IMR-90 (cell line): ENCODE measurements at places on chromosomes 2 and 18. TPM values are rescaled to one million over a fixed set of nuclear protein-coding genes. Genes with fewer than 3 reads are reported as not detected.

GRCh38 chr2:199751492-199752120, 99.4 kb downstream of the FTCDNL1 start:
- no peak for DNase-seq

DNA sequence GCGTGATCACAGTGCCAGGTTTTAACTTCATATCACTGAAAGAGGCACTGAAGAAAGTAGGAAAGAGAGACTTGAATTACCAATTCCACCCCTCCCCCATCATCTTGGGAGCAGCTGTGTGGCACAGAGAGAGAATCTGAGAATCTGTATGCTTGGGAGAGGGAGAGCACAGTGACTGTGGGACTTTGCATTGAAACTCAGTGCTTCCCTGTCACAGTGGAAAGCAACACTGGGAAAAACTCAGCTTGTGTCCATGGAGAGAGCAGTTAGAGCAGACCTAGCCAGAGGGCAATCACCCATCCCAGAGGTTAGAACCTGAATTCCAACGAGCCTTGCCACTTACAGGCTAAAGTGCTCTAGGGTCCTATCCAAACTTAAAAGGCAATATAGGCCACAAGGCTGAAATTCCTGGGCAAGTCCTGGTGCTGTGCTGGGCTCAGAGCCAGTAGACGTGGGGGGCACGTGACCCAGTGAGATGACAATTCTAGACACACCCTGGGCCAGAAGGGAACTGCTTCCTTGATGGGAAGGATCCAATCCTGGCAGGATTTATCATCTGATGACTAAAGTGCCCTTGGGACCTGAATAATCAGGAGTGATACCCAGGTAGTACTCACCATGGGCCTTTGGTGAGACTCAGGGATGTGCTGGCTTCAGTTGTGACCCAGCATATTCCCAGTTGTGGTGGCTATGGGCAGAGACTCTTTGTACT, 15.5 kb upstream of the ABCB11 start:
- DNase-seq: no peak

GRCh38 chr2:61534926-61535325, 3.2 kb downstream of the XPO1 start:
- DNase-seq: peak; percentile 3

GRCh38 chr2:155382776-155383175, 684.3 kb downstream of the KCNJ3 start:
- no peak for DNase-seq

QPCT gene
- 1.6 and 1.9 TPM in 2 replicates for polyA plus RNA-seq

DNA sequence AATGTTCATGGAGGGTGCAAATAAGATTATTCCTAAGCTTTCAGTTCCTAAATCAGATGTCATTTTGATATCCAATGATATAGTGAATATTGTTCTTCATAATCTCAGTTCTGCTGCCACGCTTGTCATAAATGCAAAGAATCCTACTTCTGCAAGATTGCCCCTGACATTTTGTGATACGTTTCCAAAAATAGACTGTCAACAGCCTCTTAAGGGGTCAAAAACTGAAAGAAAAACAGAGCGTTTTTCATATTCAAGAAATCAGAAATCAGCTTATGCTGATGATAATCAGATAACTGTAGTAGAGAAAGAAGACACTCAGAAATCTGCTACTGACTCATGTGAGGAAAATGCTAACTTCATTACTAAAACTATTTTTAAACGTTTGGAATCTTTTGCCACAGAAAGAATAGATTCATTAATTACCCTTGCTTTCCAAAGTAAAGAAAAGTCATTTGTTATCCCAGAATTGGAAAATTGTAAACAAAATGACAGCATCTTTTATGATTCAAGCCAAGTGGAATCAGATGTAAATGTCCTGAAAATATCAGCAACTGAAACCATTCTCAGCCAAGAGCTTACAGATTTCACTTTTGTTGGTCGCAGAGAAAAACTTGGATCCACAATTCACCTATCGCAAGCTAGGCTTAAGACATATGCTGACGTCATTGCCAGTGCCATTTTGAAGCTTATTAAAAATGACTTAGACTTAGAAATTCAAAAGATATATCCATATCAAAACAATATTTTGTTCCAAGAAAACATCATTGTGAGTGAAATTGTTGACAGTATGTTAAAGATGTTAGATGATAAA, 55.1 kb downstream of the FSIP2 start:
- no peak for DNase-seq

- DNase-seq: no peak
These were observed 36.3 kb downstream of the OSGEPL1 start for GRCh38 chr2:189726271-189726670.

ANKRD29 gene
- 0.07 and 0.31 TPM in 2 replicates for polyA plus RNA-seq
